Nucleus accumbens (tissue), 56 donors: ENCODE measurements at places on chromosomes 7 and 10.
A peak's percentile ranks its signal among the peaks of the same experiment; 100 is the strongest.

GRCh38 chr10:131290781-131291180 lies 20.7 kb downstream of the TCERG1L start:
- no peak for DNase-seq

DNA sequence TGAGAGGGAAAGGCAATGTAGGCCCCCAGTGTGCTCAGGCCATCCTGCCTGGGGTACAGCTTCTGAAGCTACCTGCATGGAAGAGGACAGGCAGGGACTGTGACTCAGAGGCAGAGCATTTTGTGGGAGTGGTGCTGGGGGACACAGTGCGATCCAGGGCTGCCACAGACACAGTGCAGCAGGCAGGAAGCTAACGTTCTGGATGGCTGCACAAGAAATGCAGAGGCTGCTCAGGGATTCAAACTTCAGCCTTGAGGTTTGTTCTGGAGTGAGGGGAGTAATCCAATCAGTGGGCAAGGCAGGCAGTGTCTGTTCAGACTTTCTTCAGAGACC lies 648.0 kb upstream of the IGFBP3 start:
- DNase-seq = no peak

GRCh38 chr7:128022631-128023532 lies 8.4 kb downstream of the LRRC4 start:
- DNase-seq = no peak

DNA sequence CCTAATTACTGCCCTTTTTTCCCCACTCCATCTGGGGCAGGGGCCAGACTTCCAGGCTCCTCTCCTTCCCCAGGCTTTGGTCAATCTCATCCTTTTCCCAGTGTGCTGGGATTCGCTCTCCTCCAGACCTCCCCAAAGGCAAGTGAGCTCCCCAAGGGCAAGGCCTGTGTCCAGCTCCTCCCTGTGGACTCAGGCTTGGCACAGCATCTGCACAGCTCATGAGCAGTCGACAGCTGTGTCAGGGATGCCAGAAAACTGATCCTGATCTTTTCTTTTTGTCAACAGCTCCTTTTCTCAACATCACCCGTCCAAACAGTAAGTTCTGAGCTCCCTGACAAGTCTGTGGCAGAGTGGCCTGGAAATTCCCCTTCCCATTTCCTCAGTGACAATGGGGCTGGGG lies 67.1 kb downstream of the C10orf120 start:
- no peak for DNase-seq

GRCh38 chr7:88146616-88147015 lies 73.2 kb downstream of the SRI start:
- DNase-seq = no peak

GRCh38 chr7:28939367-28939766 lies 18.8 kb downstream of the TRIL start:
- no peak for DNase-seq

DNA sequence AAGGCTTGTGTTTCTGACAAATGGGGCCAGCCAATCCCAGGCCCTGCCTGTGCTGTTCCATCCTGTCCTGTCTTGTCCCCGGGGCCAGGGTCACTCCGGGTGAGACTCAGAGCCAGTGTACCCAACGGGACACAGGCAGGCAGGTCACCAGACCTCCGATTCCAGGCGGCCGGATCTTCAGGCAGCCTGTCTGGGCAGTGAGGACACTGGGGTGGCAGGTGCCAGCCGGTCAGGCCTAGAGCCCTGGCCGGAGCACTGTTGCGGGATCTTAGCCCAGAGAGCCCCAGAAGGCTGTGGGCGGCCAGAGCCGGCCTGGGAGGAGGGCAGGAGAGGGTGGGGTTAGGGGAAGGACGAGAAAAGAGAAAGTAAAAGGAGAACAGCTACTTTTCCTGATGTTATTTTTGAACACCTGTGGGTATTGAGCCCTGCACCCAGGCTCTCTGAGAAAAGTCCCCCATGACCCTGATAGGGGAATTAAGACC lies 134.3 kb upstream of the TNRC18 start:
- peak; percentile 27 for DNase-seq

GRCh38 chr7:12570534-12571461 lies at the start of gene SCIN:
SCIN (plus strand) TSS chr7:12570720; CDS start chr7:12570787, 67 bp downstream.
- no peak for DNase-seq

GRCh38 chr10:62426600-62426999 lies 52.4 kb downstream of the ZNF365 start:
- no peak for DNase-seq

DNA sequence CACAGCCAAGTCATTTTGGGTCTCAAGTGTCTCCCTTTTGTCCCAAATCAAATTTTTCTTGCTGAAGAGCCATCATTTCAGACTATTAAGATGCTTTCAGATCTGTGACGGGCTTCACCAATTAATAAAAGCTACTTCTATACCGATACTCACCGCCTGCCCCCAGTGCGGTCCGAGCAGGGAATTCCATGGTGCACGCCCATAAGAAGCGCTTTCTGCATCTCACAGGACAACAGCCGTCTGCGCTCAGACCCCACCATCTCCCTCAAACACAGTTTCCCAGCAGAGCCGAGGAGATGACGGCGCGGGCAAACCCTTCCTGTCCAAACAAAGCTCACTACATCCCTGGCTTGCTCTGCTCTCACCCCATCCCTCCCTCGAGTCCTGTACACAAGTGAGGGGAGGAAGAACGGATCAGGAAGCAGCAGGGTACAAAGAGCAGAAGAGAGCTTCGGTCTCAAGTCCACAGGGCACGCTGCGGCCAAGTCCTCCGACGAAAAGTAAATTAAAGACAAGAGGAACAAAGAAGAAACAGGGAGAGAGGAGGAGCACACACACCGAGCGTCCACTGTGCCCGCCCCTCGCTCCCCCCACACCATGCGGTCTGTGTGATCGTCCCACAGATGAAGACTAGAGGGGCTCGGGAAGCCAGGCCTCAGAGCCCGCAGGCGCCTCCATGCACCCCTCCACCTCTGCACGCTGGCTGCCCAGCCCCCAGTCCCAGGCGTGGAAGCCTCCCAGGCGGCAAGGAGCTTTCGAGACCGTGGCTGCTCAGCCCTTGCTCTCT lies 121.9 kb downstream of the MAD1L1 start:
- no peak for DNase-seq

DNA sequence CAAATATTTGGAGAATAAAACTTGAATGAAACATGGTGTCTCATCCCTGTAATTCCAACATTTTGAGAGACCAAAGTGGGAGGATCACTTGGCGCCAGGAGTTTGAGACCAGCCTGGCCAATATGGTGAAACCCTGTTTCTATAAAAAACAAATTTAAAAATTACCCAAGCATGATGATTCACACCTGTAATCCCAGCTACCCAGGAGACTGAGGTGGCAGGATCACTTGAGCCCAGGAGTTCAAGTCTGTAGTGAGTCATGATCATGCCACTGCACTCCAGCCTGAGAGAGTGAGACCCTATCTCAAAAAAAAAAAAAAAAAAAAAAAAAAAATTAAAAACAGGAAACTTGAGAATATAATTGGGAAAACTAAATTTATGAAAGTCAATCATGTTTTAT lies 481.1 kb downstream of the SEMA3D start:
- no peak for DNase-seq

DNA sequence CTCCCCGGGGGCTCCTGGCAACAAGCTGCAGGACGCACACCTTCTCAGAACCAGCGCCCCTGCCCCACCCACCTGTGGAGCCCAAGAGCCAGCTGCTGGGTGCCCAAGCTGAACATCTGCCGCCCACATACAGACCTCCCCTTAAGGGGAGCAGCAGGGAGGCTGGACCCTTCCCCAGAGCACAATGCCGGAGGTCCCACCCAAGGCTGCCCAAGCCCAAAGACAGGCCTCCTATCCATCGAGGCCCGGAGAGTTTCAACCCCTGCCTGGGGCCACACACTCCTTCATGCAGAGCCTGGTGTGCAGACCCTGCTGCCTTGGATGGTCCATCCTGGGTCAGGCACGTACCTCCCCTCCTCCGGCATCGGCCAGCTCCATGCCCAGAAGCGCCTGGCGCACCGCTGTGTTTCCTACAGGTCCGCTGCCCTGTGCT lies 48.7 kb downstream of the VIPR2 start:
- no peak for DNase-seq

DNA sequence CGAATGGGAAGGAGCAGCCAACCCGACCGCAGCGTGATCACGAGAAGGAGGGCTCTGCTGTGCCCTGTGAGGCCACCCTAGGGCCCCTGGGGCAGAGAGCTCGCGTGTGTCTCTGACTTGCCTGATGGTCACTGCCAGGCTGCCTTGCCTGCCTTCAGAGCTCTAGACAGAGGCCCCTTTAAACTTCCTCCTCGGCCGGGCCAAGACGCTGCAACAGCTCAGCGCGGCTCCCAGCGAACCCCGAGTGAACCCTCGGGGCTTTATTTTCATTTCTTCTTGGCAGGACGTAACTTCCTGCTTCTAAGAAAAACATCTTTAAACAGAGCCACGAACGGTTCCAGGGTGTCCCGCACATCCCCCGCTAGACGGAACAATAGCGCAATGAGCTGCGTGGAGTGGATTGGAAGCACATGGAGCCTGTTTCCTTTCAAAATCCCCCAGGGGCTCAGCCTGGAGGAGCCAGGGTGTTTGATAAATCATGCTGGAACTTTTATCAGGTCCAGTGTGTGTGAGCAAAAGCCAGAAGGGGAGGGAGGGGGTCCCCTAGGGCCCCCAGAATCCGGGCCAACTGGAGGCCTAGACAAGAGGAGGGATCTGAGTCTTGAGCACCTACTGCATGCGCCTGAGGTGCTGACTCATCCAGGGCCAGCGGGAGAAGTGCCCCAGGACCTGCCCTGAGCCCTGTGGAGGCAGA lies 134.1 kb upstream of the GDF10 start:
- DNase-seq = peak; percentile 32

GRCh38 chr7:23277359-23277989 lies 21.7 kb upstream of the MALSU1 start:
- no peak for DNase-seq

DNA sequence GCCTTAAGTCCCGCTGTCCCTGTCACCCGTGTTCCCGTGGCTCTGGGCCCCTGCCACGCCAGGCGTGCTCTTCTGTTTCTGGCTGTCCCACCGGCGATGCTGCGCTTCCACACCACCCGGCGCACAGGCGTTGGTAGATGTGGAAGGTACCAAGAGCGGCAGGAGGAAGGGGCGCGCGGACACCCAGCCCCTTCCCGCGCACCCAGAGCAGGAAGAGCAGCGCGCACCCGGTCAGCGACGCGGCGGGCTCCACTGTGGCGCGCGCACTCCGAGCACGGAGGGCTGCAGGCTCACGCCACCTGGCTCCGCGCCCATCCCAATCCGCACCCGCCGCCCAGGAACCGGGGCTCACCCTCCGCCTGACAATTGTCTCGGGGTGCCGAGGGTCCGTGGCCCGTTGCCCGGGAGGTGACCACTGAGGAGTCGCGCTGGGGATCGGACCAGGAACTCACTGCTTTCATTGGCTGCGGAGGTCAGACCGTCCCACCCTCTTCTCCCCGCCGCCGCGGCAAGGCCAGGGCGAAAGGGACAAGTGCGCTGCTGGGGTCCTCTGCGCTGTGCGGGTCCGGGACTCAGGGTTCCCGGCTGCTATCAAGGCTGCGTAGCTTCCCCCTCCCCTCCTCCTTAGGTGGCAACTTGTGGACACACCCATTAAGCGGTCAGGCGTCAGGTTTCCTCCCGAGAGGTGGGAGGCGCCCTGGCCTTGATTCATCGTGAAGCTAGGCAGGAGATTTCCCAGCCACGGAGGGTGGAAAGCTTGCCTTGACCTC lies 121.6 kb upstream of the ZNF92 start:
- DNase-seq = peak; percentile 13

DNA sequence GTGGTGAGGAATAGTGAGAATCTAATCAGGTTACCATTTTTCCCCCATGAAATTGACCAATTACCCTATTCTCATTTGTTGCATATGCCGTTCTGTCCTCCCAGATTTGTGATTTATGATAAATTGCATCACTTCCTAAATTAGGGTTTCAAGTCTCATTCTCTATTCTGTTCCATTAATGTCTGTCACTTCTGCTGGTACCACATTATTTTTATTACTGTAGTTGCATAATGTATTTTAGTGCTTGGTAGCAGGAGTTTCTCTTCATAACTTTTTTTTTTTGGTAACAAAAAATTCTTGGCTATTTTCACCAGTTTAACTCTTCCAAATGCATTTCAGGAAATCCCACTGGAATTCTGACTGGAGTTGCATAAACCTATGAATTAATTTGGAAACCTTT lies 44.0 kb upstream of the FAM133B start:
- no peak for DNase-seq

DNA sequence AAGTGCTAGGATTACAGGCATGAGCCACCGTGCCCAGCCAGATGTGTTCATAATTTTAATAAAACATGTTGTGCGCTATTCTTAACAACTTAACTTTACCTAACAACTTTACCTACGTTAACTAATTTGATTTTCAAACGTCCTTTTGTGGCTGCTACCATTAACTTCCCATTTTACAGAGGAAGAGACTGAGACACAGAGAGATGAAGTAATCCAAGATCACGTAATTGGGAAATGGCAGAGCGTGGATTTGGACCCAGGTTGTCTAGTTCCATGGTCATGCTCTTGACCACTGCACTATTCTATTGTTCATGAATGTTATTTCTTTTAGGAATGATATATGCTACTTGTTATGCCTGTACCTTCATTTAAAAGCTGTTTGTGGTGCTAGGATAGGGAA lies 80.3 kb upstream of the MTPN start:
- no peak for DNase-seq

- DNase-seq = no peak
These were observed 826.1 kb downstream of the GRM8 start for GRCh38 chr7:126426652-126427051.
